ENCODE measurements at places on chromosomes 2 and 18.
A peak's percentile ranks its signal among the peaks of the same experiment; 100 is the strongest.

- DNase-seq: peak; percentile 51
Measured at GRCh38 chr2:81835321-81836000, 1530.9 kb upstream of the LRRTM1 start.

GRCh38 chr18:37661478-37661877, 95.9 kb upstream of the CELF4 start:
- no peak for DNase-seq

DNA sequence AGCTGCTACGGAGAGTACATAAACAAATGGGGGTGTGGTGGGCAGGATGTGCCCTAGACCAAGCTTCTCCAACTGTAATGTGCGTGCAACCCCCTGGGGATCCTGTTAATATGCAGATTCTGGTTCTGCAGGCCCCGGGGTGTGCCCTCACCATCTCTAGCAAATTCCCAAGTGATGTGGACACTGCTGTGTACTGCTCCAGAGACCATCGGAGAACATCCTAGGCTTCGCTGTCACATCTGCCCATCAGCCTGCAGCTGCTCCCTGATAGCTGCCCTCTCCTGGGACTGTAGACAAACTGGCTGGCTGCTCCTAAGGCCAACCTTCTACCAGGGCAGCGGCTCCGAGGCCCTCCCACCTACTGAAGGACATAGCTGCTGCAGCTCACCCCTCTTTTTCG, 3.2 kb downstream of the HS1BP3 start:
- no peak for DNase-seq

- no peak for DNase-seq
Measured at GRCh38 chr2:20052229-20052851, 912 bp upstream of the LAPTM4A start.

GRCh38 chr2:30225131-30225762, 6.1 kb upstream of the LBH start:
- peak; percentile 80 for DNase-seq

Data from fibroblast of skin of left biceps (primary cell).